Stimulated activated CD4-positive, alpha-beta T cell treated with anti-CD3 and anti-CD28 coated beads, Interleukin-2, amount 100 ng/mL, for 24 hours (primary cell): ENCODE measurements at places on chromosomes 6 and 20.

DNA sequence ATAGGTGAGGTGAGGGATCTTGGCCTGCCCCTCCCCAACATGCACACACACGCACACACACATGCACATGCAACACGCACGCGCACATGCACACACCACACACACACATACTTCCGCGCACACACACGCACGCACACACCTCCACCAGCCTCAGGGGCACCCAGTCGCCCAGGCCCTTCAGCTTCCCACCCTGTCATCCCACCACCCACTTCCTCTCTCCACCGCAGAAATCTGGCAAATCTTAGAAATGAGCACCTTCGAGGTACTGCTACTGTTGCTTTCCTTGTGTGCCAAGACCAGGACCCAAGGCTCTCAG, 1.2 kb downstream of the SPDEF start:
- DNase-seq: no peak

DNA sequence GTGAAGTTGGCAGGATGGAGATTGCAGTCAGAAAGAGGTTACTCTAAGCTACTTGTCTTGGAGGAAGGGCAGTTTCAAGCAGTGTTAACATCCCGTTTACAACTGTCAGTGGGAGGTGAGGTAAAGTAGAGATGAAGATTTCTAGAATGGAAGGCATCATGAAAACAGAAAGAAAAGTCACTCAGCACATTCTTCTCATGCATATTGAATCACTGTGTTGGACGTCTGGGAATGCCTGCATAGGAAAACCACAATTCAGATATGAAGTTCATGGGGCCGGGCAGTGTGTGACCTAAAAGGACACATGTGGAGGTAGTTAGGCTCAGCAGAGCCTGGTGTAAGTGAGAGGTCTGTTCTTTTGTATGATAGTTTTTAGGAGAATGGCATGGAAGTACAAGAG, 73.5 kb upstream of the LAMP5 start:
- DNase-seq: no peak

GRCh38 chr6:84638286-84638685, 126.1 kb downstream of the TBX18 start:
- DNase-seq: no peak

DNA sequence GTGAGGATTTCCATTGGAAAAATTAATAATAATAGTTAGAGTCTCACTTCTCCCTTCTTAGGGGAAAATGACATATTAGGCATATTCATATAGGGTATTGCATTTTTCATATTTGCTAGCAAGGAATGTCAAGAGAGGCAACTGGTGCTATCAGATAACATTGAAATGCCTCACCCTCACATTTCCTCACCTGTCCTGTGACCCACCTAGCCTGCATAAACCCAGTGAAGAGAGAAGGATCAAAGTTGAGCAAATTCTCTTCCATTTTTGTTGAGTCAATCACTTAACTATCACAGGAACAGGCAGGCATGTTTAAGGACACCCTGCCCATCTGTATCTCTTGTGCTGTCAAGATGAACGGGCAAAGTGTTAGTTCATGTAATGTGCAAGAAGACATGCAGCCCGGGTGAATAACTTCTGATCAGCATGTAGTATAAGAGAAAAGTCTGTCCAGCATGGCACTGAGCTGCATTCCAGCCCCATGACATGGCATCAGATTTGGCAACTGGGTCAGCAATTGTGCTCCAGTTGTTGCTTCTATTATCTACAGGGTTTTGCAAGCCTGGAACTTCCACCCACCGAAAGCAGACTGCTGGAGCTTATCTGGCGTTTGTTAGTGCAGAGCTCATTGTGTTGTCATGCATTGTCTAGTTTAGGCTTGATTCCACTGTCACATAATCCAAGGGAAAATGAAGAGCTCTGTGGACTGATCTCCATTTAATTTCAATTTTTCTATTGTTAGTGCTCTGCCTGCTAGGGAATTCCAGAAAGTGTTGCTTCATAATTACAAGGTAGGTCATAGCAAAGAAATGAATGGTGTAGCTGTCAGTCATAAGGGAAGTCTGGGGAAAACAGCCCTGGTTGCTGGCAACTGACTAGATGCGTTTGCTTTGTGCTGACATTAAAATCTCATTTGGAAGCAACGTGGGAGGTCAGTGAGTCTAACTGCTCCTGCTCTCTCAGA, 138.4 kb upstream of the TNFAIP3 start:
- no peak for DNase-seq
